ENCODE measurements at places on chromosomes 4 and X.

DNA sequence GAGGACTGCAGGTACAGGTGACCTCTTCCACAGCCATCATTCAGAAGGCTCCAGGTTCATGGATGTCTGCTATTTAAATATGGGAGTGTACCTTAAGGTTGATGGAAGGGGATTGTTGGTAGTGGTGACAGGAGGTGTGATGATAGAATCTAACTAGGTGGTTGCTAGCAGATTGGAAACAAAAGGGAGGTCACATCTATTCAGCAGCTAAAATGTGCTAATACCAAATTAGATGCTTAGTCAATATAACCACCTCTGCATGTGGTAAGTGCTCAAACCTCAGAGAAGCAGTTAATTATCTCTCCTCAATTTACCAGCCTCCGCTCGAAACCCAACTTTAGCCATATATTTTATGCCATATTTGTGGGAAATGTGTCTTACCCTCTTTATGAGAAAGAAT lies 98.7 kb upstream of the CCSER1 start:
- no peak for DNase-seq

GRCh38 chr4:84932462-84932861 lies 34.0 kb downstream of the WDFY3 start:
- DNase-seq, result no peak

DNA sequence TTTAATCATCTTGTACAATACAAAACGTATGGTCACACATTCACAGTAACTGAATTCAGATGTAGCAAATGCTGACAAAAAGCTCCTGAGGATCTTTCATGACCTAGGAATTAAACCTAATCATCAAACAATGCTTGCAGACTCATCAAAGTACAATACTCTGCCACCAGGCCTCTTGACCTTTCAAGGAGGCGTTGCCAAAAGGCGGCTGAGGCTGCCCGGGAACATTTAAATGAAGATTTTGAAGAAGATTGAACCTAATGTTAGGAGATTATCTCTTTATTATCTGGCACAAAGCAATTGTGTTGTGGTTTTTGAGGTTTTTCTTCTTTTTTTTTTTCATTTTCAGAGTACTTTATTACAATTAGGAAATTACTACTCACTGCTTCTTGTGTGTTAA lies 340.5 kb downstream of the GALNTL6 start:
- no peak for DNase-seq

DNA sequence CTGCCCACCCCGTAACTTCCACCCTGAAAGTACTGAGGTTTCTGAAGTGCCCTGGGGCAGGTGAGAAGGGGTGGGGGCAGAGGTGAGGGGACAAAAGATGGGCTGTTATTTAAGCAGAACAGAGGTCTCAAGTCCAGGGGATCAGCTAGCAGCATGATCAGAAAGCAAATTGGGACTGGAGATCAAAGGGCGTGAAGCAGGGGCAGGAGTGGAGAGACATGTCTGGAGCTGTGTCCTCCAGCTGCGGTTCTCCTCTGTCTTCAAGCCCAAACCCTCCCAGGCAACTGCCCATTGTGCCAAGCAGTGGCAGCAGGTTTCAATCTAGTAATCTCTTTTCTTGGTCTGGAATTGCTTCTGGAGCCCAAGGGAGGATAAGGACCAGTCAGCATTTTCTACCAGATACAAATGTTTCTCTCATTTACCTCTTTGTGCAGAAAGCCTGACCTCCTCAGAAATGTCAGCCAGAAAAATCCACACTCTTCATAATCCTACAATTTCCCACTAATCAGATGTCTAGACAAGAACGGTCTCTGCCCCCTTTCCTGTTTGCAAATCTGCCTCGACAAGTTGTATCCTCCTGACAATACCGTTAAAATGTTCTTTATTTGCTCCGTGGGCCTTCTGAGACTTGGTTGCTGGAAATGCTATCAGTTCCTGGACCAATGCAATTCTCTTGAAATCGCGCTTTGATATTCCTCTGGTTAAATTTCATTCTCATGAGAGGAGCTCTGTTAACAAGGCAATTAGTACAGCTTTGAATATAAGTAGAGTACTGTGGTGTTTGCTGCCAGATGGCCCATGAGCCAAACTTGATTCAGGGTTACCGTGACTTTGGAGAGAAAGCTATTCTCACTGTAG lies 23.2 kb upstream of the RASL11B start:
- DNase-seq, result no peak

DNA sequence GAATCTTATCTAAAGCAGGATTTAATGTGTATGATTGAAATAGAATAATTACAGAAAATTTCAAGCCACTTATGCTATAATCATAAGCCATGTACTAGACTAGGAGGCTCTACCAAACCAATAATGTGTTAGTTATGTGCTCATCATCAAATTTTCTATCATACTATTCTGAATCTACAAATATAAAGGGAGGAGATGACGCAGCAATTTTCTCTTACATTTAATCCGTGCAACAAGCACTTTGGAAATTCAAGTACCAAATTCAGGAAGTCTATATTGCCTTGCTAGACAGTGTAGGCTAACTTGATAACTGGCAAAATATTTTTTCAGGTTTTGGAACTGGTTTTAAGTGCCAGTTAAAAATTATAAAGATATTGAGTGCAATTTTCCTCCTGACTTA lies 283.5 kb downstream of the C4orf33 start:
- no peak for DNase-seq
